WTC11 (cell line): ENCODE measurements at places on chromosomes 16 and 17.

GRCh38 chr16:85844786-85845185 lies 45.3 kb downstream of the COX4I1 start:
- DNase-seq, result no peak

DNA sequence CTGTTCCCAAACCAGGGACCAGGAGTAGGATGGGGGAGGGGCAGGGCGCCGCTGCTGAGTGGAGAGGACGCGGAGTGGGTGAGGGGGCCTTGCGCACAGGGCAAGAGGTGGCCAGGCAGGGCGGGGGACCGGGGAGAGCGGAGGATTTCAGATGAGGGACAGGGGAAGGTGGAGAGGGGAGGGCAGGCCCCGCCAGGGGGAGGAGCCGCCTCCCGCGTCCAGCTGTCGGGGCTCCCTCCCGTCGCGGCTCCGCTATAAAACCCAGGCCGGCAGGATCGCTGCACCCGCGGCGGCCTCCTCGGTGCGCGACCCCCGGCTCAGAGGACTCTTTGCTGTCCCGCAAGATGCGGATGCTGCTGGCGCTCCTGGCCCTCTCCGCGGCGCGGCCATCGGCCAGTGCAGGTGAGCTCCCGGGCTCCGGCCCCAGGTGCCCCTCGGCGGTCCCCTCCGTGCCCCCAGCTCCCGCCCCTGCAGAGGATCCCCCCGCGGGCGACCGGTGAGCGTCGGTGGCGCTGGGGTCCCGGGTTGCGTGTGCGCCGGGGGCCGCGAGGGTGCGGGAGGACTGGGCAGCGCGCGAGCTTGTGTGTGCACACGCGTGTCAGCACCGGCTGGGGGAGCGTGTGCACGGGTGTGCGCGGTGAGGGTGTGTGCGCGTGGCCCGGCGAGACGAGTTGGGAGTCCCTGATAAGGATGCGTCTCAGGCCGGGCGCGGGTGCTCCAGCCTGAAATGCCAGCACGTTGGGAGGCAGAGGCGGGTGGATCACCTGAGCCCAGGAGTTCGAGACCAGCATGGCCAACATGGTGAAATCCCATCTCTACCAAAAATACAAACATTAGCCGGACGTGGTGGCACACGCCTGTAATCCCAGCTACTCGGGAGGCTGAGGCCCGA lies at the start of gene CA4:
CA4 (plus strand) TSS at position 283 of the 892 bp plus-strand sequence; CDS start at position 345, 62 bp downstream.
- DNase-seq, result peak; percentile 54

GRCh38 chr16:84565669-84566495 lies 52.0 kb downstream of the COTL1 start:
- DNase-seq, result no peak

DNA sequence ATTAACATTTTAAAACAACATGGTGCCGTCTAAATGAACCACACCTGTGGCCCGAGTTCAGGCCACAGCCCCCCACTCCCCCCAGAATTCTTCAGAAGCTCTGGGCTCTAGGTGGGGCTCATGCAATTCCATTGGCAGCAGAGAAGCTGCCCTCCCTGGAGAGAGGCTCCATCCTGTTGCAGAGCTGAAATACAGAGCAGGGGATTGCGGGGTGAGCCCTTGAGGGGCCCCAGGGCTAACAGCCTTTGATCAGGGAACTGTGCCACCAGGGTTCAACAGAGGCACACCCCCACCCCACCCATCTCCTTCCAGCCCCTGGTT lies 69.3 kb downstream of the ABR start:
- no peak for DNase-seq

GRCh38 chr17:48623583-48623982 lies 2.6 kb downstream of the HOXB9 start:
- DNase-seq, result no peak

DNA sequence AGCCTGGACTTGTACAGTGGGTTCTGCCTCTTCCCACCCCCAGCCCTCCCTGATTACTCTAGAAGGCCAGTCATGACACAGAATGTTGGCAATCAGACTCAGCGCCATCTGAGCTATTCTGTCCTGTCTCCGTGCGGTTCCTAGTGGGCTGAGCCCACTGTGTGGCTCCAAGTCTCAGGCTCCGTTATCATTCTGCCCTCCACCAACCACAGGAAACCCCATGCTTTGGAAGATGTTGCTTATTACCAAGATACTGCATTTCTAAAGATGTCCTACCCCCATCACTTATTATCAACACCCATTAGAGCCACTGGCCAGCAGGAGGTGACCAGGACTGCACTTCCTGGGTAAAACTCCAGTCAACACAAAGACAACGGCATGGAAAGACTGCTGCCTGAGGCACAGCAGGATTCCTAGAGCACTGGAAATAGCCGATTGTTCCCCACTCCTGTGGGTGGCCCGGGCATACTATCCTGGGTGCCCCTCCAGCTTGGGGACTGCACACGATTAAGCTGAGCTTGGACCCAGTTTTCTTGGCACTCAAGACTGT lies 133.6 kb downstream of the AATF start:
- DNase-seq, result no peak

- no peak for DNase-seq
These were observed 168.4 kb downstream of the ENGASE start for GRCh38 chr17:79242873-79243602.

- no peak for DNase-seq
These were observed 146.3 kb upstream of the NOL11 start for GRCh38 chr17:67571478-67571877.

DNA sequence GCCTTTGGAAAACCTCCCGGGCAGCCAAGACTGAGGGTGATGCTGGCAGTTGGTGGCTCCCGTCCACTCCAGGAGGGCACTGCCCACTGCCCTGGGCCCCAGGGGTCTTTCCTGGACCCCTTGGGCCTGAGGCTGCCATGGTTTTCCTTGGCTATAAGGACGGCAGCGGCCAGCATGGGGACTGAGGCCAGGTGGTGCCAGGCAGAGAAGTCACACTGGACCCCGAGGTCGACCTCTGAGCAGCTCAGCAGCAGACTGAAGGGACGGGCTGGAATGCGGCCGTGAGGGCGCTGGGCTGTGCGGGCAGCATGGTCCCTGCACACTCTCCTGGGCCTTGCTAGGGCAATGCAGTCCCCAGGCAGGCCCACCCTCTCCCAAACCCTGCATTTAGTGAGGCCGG lies 55.6 kb upstream of the GNG13 start:
- DNase-seq, result no peak

DNA sequence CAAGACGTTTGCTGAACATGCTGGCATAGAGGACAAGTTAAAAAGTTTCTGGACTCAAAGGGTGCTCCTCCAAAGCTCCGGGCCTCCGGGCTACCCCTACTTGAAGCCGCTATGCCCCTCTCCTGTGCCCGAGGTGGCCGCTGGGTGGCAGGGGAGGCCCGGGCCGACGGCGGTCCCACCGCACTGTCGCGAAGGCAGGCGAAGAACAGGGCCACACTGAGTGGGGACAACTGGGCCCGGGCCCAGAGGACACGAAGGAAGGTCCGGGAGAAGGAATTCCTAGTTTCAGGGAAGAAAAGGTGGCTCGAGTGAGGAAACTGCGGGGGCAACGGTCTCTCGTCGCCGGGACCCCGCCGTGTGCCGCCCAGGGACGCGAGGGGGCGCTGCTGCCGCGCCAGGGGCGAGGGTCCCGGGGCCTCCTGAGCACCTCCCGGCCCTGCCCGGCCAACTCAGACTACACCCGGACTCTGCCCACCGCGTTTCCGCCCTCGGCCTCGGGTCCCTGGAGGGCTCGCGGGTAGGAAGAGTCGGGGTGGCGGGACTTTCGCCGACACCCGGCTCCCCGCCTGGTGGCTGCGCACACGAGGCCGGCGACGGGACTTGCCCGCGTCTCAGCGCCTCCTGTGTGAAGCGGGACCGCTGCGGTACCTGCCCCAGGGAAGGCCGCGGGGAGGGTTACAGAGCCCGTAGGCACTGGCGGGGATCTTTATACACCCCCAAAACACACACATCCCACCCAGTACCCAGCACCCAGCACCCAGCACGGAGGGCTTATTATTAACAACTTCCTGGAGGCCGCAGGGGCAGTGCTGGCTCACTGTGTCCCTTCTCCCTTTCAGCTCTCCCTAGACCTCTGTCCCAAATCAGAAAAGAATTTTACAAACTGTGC lies 772 bp upstream of the CHCT1 start:
- DNase-seq, result peak; percentile 81

DNA sequence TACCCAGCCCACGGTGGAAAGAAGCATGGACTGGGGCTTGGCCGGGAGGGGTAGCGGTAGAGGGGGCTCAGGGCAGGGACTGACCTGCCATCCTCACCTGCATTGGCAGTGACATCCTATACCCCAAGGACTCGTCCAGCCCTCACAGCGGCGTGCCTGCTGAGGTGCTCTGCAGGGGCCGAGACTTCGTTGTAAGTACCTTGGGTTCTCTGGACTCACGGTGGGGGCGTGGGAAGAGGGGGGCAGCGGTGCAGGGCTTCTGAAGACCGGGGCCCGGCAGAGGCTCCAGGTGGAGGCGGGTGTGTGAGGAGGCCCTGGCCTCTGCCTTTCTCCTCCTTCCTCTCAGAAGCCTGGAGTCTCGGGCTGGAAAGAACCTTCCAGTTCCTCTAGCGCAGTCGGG lies 25.5 kb downstream of the POLR3E start:
- no peak for DNase-seq

DNA sequence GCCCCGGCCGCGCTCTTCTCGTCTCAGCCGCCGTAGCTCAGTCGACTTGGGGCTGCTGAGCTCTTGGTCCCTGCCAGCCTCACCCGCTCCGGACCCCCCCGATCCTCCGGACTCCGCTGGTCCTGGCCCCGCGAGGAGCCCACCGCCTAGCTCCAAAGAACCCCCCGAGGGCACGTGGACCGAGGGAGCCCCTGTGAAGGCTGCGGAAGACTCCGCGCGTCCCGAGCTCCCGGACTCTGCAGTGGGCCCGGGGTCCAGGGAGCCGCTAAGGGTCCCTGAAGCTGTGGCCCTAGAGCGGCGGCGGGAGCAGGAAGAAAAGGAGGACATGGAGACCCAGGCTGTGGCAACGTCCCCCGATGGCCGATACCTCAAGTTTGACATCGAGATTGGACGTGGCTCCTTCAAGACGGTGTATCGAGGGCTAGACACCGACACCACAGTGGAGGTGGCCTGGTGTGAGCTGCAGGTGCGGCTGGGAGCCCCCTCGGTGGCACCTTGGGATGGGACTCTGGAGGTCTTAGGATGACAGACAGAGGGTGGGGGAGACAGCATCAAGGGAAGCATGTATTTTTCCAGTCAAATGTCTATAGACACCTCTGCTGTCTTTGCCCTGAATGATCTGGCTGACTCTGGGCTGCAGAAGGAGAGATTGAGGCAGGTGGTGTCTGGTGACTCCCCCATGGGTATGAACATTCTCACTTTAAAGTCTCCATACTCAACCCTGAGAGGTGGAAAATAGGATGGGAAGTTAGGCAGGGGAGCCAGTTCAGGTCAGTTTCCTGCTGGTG lies 635 bp downstream of the WNK4 start:
- DNase-seq, result no peak

- no peak for DNase-seq
These were observed 15.1 kb downstream of the CACNG5 start for GRCh38 chr17:66849851-66850580.

DNA sequence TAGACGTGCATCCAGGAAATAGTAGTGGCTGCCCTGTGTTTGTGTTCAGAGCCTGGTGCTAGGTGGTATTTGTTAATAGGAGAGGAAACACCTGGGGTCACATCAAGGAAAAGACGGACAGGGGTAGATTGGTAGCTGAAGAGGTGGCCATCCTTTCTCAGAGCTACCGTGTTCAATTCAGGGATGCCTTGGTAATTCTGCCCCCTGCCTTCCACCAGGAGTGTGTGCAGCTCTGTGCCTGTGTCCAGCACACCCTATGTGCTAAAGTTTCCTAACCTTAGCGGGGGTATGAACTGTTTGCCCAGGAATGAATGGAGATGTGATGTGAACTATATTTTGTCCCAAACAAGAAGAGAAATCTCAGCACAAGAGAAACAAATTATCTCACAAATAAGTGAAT lies 174.1 kb upstream of the MPHOSPH6 start:
- DNase-seq, result peak; percentile 27

DNA sequence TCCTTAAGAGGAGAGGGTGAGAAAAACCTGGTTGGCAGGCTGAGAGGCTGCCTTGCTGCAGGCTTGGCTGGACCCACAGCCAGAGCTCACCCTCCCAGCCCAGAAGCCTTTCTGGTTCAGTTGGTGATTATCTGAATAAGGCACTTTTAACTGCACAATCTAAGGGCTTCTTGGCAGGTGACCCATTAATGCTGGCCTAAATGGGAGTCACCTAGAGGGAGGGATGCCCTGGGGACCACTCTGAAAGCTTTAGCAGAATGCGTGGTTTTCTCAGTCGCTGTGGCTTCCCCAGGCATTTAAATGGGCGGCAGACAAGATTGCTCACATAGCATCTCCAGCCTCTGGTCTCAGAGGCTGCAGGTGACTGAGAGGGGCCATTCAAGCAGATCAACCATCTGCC lies 33.2 kb upstream of the SHISA9 start:
- DNase-seq, result no peak

- peak; percentile 75 for DNase-seq
These were observed 3.9 kb downstream of the HOXB1 start for GRCh38 chr17:48526608-48527546.

DNA sequence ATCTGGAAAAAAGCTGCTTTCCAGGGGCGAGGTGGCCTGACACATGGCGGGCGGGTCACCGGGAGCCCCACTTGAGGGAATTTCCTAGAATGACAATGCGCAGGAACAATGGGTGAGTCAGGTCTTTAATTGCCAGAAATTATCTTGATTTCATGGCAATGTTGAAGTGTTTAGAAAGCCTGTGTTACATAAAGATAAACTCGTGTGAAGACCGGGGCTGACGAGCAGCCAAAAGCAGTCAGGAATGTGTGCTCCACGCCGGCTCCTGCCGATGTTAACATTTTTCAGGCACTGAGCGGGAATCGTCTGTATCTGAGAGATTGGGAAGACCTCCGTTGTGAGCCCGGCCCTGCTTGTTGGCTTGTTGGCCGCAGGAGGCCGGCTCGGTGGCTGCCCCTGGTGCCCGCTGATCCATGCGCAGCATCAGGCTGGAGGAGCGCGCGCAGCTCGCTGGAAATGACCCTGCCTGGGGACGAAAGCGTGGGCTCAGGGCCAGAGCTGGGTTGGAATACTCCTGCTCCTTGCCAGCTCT lies 353.1 kb downstream of the FOXL1 start:
- no peak for DNase-seq

DNA sequence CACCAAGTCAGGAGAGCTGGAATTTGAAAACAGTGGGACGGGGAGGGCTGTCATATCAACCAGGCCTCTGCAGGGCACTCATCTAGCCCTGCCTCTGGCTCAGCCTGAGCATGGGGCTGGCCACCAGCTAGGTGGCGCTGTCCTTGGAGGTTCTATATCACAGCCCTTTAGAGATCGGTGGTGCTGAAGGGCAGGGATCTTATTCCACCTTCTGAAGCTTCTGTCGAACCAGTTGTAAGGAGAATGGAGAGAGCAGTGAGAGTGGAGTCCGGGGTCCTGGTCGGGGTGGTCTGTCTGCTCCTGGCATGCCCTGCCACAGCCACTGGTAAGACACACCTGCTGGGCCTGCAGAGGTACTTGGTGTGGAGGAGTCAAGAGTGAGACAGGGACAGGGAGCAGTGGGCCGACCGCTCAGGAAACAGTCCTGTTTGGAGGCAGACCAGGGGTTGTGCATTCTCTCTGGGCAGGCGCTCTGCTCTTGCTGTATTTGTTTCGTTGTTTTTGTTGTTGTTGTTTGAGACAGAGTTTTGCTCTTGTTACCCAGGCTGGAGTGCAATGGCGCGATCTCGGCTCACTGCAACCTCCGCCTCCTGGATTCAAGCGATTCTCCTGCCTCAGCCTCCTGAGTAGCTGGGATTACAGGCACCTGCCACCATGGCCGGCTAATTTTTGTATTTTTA lies at the start of gene CES3:
CES3 (plus strand) TSS at position 202 of the 680 bp plus-strand sequence; CDS start at position 244, 42 bp downstream.
- peak; percentile 91 for DNase-seq

GRCh38 chr16:83799336-83799735 lies 8.4 kb upstream of the HSBP1 start:
- no peak for DNase-seq
